ENCODE measurements at places on chromosomes 2 and 18.

GRCh38 chr18:3103576-3103975 is 90.6 kb upstream of the LPIN2 start:
- peak; percentile 17 for DNase-seq

GRCh38 chr2:126963390-126963789 is 64.7 kb downstream of the TEX51 start:
- peak; percentile 96 for DNase-seq

DNA sequence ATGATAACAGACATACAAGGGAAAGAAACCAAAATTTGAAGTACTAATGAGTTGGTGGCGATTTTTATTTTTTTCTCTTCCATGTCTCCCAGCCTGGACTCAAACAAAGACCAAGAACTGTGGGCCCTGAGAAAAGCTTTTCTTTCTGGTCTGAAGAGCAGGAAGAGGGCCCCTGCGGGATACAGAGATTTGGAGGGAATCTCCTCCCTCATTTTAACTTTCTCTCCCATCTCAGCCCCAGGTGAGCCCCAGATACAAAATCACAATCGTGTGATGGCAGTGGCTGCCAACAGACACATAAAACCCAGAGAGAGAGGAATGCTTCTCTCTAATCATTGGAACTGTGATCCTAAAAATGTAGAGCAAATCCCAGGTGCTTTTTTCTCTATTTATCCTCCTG is 19.5 kb upstream of the PRKCE start:
- DNase-seq, result no peak

- DNase-seq, result no peak
These were observed 55.6 kb downstream of the CYP26B1 start for GRCh38 chr2:72092111-72092510.

- DNase-seq, result peak; percentile 31
These were observed 182.2 kb upstream of the EPAS1 start for GRCh38 chr2:46114996-46115395.

DNA sequence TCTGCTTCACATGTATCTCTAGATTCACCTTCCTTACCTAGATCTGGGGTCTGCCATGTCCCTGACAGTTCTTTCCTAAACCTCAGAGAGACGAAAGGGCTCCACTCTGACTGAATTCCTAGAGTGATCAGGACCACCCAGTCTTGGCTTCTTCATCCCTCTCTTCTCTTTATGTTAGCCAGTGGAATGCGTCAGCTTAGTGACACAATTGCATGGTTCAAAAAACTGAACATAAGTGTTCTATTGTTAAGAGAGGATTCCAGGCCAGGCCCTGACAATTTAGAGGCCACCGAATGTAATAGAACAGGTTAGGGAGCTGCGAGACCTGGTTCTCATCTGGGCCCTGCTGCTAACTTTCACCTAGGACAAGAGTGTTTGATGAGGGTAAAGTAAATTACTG is 10.0 kb downstream of the PRELID3A start:
- DNase-seq, result no peak

DNA sequence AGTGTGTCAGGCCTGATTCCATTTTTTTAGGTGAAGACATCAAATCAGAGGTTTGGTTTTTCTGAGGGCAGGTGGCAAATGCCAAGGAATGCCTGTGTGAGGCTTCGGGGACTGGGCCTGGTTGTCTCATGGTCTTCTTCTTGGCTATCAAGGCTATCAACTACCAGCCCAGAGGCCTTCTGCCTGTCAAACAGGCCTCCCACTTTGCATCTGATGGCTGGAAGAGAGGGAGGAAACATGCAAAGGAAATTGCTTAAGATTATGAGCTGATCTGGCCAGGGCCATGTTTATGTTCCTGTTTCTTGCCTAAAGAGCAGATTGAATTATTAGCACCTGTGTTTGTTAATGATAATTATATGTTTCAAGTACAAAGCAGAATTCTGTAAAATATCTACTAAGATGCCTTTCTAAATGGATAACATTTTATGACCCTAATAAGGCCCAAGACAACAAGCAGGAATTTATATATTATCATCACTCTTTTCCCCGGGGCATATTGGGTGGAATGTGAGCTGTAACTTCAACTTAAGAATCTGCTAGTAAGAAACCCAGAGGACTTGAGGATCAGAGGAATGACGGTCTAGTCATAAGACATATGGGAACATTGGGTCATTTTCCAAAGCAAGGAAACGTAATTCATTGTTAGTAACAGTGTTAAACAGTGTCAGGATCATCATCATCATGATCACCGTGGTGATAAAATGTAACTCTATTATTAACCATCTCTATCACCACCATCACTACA is 123.2 kb downstream of the LYPD6B start:
- DNase-seq, result no peak

- DNase-seq, result no peak
These were observed 310.8 kb downstream of the PIEZO2 start for GRCh38 chr18:10838553-10838952.

DNA sequence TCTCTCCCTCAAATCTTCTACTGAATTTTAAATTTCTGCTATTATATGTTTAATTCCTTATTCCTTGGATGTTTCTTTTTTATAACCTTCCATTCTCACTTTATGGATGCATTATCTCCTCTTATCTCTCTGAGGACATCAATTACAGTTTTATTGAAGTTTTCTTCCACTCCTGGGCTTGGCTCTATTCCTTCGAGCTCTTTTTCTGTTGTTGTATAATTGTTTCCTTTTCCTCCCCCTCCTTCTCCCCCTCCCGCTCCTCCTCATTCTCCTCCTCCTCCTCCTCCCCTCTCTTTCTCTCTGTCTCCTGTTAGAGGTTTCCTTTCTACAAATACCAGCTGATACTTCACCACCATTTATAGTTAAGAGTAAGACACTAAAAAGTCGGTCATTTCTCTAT is 209.8 kb downstream of the ZBTB7C start:
- DNase-seq, result no peak

DNA sequence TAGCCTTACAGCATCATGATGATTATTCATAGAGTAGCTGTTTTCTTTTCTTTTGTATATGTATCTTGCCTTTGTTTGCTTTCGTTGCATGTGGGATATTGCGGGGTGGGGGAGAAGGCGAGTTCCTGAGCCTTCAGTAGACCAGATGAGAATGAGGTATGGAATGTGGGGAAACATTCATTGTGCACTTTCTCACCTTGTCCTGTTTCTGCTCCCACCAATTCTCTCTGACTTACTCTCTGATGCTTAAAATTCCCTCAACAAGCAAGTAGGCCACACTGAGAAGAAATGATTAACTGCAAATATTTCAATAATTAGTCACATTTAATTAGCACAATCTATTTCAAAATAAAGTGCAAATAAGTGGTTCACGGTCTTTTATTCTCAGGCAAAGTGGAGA is 31.0 kb downstream of the GKN2 start:
- DNase-seq, result no peak

GRCh38 chr2:78940998-78941397 is 84.5 kb upstream of the REG3G start:
- DNase-seq, result no peak

GRCh38 chr2:200782251-200782650 is 29.5 kb upstream of the BZW1 start:
- no peak for DNase-seq
